ENCODE measurements at places on chromosomes 16 and 17.

DNA sequence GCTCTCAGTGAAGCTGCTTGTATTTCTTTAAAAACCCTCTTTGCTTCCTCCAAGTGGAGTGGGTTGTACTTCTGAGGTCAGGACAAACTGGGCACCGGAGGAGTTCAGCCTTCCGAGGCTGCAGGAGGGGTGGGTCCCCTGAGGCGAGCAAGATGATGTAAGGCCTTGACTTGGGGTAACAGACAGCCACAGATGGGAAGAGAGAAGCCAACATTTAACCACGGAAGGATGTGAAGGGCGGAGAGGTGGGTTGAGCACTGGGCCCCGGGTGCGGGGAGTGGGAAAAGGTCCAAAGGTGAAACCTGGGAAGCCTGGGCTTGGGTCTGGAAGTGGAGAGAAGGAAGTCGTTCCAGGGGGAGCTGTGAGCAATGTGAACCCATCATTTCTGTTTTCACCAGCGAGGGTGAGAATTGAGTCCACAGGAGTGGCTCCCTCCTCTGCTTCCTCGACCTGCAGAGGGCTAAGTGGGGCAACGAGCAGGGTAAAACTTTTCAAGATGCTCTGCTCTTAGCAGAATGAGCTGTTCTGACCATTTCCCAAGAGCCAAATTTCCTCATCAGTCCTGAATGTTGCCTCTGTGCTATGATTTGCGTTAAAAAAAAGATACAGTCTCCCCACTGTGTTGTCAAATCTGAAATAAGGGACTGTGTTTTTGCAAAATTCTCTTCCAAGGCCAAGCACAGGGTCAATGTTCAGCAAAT is 137.7 kb upstream of the CRHR1 start:
- no peak for DNase-seq

- DNase-seq, result no peak
Observed at GRCh38 chr17:10750210-10750609, 20.4 kb upstream of the TMEM220 start.

DNA sequence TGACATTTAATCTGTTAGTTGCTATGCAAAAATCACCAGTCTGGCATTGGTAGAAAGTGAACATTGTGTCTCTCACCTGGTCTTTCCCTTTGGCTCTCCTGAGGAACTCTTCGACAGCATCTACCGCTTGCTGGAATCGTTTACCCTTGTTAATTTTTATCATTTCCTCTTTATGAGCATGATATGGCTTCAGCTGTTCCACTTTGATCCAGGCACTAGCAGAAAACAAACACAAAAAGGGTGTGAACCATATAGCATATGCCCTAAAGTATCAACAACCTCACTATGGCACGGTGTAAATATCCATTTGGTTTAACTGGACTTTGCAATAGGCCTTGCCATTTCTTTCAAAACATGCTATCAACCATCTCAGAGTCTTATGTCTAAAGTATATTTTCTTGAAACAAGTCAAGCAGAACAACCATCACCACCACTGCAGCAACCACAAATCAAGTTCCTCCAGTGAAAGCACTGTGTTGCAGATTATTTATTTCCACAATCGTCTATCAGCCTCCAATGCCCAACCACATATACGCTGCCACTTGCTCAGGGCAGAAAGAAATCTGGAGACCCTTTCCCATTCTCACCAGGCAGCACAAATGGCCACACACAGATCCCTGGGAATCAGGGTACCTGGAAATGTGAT is 14.3 kb downstream of the GLYR1 start:
- no peak for DNase-seq

GRCh38 chr16:51049276-51049675 is 101.8 kb downstream of the SALL1 start:
- no peak for DNase-seq

GRCh38 chr16:85163278-85164112 is 51.2 kb upstream of the CIBAR2 start:
- no peak for DNase-seq

DNA sequence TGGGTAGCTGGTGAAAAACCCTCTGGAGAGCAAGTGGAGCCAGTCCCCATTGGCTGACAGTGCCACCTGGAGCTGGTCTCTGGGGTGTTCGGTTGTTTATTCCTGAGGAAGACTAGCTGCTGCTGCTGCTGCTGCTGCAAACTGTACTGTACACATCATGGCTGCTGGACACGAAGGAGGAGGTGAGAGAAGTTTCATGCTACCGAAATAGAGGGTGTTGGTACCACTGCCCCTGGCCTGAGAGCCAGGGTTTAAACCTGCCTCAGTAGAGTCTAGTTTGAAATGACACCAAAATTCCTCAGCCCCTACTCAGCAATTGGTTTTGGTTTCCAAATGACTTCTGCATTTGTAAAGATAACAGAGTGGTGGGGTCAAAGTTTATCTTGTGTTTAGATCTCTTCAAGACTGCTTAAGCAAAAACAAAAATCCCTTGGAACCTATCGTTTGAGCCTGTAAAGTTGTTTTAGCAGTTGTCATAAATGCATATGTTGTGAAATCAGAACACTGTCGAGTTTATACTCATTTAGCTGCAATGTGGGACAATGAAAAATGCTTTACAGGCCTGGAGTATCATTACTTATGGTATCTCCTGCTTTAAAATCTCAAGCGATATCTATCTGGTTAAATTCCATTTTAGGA is 40.8 kb downstream of the CYB5B start:
- DNase-seq, result no peak

DNA sequence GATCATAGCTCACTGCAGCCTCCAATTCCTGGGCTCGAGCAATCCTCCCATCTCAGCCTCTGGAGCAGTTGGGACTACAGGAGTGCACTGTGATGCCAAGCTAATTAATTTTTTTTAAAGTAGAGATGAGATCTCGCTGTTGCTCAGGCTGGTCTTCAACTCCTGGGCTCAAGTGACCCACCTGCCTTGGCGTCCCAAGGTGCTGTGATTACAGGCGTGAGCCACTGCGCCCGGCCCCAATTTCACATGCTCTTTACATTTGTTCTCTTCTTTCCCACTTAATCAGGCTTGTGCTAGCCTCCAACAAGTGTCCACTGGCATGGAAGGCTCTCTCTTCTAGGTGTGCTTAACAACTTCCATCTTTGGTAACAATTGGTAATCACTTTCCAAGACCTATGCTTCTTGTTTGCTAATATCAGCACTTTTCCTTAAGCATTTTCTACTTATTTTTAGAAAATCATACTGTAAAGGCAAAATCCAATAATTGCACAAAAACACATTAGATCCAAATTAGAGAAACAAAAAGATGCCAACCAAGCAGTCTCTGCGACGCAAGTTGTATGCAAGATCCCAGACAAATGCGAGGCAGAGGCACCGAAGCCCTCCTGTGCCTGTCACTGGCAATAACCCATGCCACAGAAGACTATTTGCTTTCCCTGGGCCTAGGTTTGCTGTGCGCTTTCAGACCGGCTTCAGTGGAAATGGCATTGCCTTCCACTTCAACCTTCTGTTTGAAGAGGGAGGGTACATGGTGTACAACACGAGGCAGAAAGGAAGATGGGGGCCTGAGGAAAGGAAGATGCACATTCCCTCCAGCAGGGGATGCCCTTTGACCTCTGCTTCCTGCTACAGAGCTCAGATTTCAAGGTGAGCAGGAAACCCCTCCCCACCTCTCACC is 52.6 kb downstream of the NOS2 start:
- DNase-seq, result no peak

DNA sequence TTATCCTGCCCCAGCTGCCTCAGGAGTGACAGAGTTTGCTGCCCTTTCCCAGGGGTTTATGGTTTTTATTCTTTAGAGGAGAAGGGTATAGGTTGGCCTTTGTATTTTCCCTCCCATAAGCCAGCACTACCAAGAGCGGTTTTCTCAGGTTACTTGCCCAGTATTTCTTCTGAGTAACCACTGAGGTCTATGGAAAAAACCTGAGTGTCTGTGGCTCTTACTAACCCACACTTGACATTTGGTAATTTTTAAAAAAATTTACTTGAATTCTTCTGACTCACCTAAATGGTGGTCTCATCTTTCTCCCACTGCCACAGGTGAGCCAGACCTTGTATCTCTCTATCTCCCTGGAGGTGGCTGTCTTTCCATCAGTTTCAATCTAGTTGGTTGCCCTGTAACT is 6.0 kb downstream of the SLC7A6 start:
- no peak for DNase-seq

DNA sequence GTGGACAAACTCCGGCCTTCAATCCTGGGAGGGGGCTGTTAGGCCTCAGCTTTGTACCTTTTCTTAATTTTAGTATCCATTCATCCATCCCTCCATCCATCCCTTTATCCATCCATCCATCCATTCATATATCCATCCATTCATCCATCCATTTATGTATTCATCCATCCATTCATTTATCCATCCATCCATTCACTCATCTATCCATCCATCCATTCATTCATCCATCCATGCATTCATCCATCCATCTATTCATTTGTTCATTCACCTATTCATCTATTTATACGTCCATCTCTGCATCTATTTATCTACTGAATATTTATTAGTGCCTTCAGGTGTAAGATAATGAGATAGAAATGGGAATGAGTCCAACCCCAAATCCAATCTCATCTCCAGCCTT is 26.0 kb upstream of the MMP2 start:
- no peak for DNase-seq

GRCh38 chr17:81388612-81389367 is 6.5 kb upstream of the BAHCC1 start:
- no peak for DNase-seq

GRCh38 chr17:35160354-35161201 is 13.0 kb downstream of the UNC45B start:
- no peak for DNase-seq

DNA sequence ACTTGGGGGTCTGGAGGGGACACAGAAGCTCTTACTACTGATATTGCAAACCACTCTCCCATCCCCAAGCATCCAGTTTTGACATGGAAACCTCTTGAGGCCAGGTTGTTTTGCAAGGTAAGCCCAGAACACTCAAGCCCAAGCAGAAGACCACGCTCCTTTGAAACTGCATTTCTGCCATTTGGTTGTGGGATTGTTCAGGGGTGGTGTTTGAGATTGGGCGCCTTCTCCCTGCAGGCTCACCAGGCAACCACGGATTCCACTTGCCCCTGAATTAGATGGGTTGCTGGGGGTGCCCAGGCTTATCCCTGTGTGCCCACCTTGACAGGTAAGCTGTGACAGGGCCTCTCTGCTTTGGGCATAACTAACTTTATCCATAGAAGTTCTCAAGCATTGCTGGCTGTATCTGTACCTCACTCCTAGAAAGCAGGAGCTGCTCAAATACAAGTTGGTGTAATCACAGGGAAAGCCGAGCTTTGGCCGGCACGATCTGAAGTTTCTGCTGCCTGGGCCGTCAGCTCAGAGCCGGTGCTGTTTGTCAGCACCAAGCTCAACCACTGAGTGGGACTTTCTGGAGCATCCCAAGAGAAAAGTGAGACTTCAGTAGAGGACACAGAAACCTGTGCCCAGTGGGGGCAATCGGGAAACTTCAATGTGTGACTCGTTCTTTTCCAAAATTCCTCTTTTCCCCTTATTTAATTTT is 93.6 kb downstream of the CYLD start:
- no peak for DNase-seq

GRCh38 chr17:5621026-5621425 is 36.7 kb upstream of the NLRP1 start:
- DNase-seq, result no peak

- DNase-seq, result no peak
Observed at GRCh38 chr16:2671741-2672140, 10.6 kb upstream of the KCTD5 start.

- DNase-seq, result no peak
Observed at GRCh38 chr16:1200014-1200627, 24.9 kb downstream of the TPSG1 start.

Measured in NCI-H187 treated with DMSO at 0.1 percent for 48 hours (cell line).